Stimulated activated CD4-positive, alpha-beta T cell treated with anti-CD3 and anti-CD28 coated beads, TNF-alpha, amount 100 ng/mL, for 24 hours (primary cell): ENCODE measurements at places on chromosomes 7 and 10.

- no peak for DNase-seq
Observed at GRCh38 chr7:377080-378040, 87.4 kb downstream of the FOXL3 start.

DNA sequence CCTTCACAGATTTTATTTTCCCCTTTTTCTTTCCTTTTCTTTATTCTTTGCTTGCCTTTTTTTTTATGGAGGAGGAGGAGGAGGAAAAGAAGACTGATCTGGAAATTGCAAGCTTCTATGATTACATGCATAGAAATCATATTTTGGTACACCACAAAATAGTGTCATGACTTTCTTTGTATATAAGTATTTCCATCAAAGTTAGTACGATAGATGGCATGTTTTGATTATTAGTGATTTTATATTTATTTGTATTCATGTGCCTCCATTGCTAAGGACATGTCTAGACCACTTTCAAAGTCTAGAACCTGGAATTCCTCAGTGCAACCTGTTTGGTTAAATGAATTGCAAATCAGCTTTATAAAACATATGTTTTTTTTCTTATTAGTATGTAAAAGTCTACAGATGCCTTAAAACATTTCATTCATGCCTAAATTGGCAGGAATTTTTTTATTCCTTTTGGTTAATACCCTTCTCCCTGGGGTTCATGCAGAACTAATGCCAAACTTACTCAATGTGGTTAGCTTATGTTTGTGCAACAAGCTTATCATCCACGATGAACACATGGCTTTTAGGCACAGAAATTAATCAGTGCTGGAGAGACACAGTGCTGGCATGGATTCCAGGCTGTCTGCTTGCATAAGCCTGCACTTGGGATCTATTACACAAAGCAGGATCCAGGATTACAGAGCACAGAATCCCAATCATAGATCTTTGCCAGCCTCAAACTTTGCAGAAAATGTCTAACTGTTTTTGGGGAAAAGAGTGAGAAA lies 213.1 kb downstream of the CHRM2 start:
- DNase-seq = no peak

DNA sequence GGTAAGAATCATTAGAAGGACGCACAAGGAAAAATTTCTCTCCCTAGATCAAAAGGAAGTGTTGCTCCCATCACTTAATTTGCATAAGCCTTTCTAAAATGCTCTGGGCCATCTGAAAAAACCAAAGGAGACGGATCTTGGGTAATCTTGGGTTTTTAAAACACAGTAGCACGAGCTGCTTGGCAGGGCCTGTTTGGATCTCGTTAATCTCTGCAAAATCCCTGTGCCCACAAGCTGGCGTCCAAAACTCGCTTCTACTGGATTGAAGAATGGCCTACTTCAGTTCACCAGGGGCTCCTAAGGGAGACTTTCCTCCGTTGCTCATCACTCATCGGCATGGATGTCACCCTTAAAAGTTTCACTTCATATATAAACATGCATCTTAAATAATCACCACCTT lies 128.6 kb downstream of the RNF216 start:
- DNase-seq = no peak

DNA sequence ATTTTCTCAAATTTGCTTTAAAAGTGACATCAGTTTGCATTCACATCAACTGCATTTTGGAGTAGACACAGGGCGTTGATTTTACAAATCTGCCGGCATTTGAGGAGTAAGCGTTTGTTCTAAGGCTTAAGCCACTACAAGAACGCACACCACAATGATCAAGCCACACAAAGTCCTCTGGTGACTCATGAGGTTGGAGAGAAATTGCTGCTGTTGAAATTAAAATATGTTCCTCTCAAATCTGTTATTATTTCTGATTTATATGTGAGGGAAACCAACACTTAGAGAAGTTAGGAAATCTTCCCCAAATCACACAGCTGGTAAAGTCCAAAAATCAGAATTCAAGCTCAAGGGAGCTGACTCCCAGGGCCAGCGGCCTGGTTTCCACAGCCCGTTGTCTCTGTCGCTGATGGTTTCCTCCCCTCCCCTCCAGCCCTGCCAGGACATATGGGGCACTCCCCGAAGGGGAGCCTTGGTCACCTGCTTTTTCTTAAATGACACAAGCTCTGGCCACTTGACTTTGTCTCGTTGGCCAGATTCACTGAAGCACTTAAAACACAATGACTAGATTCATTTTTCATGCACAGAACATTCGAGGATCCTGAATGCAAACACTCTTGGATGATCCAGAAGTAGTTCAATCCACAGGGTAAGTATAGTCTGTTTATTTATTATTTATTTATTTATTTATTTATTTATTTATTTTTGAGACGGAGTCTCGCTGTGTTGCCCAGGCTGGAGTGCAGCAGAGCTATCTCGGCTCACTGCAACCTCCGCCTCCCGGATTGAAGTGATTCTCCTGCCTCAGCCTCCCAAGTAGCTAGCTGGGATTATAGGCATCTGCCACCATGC lies 29.2 kb upstream of the KLF6 start:
- no peak for DNase-seq

DNA sequence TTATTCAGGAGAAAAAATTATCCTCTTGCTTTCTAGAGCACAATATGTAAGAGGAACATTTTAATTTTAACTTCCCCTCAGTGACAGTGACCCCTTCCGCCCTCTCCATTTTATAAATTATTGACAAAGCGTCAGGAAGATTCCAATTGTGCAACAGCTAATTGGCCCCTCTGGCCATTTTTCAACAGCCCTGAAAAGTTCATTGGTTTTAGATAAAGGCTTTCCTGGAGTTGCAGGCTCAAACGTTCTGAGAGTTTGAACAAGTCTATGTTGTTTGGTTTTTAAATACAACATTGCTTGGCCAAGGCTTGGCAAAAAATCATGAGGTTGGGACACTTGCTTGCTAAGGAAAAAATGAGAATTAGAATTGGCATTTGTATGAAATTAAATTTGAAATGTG lies 422.2 kb upstream of the ANKRD30A start:
- DNase-seq = no peak

- DNase-seq = peak; percentile 32
Observed at GRCh38 chr7:121530227-121531174, 134.4 kb upstream of the FAM3C start.

DNA sequence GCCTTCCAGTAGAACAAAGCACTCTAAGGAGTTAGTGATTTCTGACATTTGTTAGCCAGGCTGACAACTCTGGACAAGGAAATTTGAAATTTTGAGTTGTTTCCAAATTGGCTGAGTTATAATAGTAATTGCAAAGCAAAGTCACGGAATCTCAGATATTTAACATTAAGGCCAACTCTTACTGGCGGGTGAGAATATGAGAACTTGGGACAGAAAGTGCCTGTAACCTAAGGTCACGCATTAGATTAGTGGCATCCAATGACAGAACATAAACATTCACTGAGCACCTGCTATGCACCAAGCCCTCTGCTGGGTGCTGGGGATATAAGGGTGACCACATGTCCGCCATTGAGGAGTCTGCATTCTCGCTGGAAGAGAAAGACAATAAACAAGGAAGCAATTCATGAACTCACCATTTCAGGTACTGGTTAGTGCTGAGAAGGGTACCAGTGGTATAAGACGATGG lies 45.5 kb upstream of the CHST15 start:
- DNase-seq = no peak

GRCh38 chr7:90946730-90947501 lies 317.3 kb upstream of the FZD1 start:
- no peak for DNase-seq

DNA sequence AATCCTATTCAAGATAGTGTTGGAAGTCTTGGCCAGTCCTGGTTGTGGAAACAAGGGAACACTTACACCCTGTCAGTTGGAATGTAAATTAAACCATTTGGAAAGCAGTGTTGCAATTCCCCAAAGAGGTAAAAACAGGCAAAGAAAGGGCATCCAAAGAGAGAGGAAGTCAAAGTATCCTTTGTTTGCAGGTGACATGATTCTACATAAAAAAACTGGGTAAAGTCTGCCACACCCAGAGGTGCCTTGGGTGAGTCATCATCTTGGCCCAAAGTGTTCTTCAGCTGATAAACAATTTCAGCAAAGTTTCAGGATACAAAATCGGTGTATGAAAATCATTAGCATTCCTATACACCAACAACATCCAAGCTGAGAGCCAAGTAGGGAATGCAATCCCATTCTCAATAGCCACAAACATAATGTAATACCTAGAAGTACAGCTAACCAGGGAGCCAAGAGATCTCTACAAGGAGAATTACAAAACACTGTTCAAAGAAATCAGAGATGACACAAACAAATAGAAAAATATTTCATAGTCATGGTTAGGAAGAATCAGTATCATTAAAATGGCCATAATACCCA lies 278.7 kb downstream of the SDK1 start:
- DNase-seq = no peak

GRCh38 chr10:129277841-129278240 lies 189.2 kb upstream of the MGMT start:
- no peak for DNase-seq

DNA sequence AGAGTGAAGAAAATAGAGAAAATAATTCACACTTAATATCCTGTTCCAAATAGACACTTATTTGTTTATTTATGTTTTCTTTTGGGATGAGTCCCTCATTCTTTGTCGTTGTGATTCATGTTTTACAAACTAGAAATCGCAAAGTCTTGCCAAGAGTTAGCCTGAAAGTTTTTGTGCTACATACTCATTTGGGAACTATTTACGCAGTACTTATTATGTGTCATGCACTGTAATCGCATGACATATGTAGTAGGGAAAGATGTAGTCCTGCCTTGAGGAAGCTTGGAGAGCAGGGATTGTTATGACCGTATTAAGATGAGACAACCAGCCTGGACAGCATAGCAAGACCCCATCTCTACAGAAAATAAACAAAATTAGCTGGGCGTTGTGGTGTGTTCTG lies 189.3 kb downstream of the ABCA13 start:
- DNase-seq = no peak

DNA sequence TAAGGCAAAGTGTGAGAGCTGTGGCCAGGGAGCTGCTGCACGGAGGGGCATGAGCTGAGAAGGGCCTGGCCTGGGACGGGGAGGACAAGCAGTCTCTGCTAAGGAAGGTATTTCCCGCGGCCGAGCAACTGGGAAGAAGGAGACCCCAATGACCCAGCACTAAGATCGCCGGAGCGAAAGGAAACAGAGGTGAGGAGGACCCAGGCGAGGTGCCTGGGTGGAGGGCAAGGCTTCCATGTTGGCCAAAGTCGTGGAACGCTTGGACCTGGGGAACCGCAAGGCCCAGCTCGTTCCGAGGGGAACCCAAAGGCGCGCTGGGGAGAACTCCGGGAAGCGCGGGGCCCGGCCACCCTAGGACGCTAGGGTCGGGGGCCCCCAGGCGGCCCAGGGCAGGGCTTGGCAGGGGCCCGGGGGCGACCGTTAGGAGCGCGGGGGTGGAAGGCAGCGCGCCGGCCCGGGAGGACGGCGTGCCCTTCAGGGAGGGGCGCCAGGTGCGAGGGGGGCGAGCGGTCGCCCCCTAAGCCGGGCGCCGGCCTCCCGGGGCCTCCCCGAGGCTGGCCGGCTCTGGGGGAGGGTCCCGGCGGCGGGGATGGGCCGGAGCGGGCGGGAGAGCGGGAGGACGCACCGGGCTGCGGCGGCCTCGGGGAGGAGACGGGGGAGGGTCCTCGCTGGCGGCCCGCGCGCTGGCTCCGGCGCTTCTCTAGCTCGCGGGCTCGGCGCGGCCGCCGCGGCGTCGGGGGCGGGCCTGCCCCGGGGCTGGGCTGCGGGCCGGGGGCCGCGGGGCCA lies 545 bp downstream of the GIGYF1 start:
- DNase-seq = no peak

DNA sequence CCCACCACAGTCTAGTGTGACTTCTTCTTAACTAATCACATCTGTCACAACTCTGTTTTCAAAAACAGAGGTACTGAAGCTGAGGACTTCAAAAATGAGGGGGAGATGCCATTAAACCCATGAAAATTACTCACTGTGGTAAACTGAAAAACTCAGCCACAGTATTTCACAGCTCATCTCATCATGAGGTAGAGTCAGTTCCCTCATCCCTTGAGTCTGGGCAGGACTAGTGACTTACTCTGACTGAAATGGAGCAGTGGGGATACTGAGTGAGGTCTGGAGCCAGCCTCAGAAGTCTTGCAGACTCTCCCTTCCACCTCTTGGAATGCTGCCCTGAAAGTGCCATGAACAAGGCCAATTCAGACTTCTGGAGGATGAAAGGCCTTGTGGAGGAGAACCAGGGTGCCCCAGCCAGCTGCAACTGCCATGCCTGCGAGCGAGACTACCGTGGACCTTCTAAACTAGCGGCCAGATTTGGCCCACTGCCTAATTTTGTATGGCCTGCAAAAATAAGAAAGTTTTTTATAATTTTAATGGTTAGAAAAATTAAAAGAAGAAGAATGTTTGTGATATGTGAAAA lies 24.7 kb upstream of the ANKRD1 start:
- no peak for DNase-seq

- DNase-seq = no peak
Observed at GRCh38 chr7:27235387-27236311, 7.0 kb upstream of the EVX1 start.

DNA sequence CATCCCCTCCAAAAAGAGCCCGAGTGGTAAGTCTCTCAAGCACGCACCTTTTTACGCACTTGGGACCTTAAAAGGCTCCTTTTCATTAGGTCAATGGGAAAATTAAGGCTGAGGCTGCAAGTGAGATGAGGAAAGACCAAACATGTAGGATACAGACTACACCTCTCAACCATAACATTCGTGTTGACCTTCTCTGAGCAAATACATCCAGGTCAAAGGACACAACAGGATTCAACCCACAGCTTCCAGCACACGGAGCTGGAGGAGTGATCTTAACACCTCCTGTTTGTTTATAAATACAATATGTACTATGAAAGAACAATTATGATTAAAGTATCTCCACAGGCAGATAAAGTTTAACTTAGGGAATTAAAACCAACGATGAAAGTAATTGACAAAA lies 9.7 kb downstream of the SFMBT2 start:
- no peak for DNase-seq

GRCh38 chr7:156379324-156380070 lies 261.1 kb upstream of the RNF32 start:
- DNase-seq = no peak

DNA sequence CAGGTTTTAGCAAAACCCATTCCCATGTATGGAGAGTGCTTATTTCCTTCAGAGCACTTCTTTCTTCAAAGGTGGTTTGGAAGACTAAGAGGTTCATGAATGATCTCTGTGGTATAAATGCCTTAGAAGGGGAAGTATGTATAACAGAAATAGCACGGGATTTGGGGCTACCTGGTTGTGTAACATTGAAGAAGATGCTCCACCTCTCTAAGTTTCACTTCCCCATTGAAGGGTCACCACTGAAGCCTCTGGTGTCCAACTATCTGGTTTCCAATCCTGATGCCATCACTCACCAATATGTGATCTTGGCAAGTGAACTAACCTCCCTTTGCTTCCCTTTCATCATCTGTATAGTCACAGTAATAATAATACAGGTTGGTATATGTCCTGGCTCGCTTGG lies 37.2 kb downstream of the CYCS start:
- DNase-seq = no peak
